ENCODE measurements at places on chromosomes 16 and 17.

GRCh38 chr17:30290077-30290476 lies 1.7 kb downstream of the BLMH start:
- DNase-seq: no peak

GRCh38 chr16:22219389-22220068 lies 13.5 kb downstream of the EEF2K start:
- no peak for DNase-seq

DNA sequence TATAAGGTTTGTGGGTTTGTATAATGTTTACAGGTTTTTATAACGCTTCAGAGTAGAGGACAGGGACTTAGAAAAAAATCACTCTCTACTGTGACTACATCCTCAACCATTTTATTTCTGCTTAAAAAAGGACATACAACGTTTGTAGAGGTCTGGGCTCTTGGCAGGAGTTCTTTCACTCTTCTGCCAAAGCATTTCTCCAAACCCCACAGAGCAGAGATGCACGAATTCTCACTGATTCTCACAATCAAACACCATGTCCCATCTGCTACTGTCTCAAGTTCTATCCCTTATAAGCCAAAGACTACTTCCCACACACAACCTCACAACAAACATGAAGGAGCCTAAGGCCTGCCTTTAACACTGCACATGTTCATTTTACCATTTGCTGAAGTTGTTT lies 7.0 kb upstream of the ANKFY1 start:
- DNase-seq: no peak

DNA sequence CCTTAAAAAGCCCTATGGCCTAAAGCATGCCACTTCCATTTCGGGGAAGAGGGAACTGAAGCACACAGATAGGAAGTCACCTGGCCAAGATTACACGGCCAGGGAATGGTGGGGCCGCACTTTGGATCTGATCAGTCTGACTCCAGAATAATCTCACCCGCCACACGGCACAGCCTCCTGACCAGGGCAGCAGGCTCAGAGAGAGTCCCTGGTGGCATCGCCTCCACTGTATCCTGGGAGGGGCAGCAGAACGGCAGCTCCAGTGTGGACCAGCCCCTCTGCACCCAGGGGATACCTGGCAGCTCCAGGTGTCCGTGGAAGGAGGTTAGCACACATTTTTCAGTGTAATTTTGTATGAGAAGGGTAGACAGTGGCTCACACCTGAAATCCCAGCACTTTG lies 35.5 kb downstream of the VAC14 start:
- no peak for DNase-seq

DNA sequence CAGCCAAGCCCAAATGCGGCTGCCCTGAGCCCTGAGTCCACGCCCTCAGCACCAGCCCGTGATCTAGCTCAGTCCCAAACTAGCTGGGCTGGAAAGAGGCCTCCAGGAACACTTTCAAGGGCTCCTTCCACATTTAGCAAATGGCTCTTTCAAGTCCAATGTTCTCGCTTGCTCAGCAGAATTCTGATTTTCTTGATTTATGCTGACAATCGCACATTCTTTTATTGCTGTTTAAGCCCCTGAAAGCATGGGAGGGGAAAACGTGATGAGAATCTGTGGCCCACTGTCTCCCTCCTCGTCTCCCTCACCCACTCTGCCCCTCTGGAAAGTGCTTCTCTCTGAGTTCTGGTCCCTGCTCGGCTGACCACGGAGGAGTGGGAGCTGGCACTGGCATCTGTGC lies 293.8 kb downstream of the FOXL1 start:
- no peak for DNase-seq

- no peak for DNase-seq
Observed at GRCh38 chr17:81350320-81350890, 44.9 kb upstream of the BAHCC1 start.

- DNase-seq: no peak
Observed at GRCh38 chr16:49854796-49855203, 1.1 kb downstream of the ZNF423 start.

DNA sequence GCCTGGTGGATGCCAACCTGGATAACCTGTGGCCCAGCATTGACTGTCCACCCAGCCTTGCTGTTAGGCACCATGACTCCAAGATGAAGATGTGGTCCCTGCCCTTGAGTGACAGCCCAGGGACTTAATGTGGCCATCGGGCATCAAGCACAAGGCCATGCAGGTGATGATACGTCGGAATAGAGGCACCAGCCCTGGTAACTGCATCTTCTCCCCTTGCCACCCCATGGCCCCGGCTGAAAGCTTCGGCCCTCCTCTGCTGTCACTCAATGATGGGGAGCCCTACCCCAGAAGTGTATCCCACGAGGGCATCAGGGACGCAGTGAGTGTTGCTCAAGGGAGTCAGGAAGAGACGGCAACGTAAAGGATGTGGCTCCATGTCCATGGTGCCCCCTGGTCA lies 2.0 kb downstream of the NT5C start:
- DNase-seq: no peak

GRCh38 chr17:50194140-50194933 lies 7.1 kb downstream of the COL1A1 start:
- no peak for DNase-seq

- no peak for DNase-seq
Observed at GRCh38 chr16:88130681-88131080, 179.4 kb downstream of the BANP start.

- no peak for DNase-seq
Observed at GRCh38 chr17:74020522-74020921, 183.0 kb upstream of the RPL38 start.

DNA sequence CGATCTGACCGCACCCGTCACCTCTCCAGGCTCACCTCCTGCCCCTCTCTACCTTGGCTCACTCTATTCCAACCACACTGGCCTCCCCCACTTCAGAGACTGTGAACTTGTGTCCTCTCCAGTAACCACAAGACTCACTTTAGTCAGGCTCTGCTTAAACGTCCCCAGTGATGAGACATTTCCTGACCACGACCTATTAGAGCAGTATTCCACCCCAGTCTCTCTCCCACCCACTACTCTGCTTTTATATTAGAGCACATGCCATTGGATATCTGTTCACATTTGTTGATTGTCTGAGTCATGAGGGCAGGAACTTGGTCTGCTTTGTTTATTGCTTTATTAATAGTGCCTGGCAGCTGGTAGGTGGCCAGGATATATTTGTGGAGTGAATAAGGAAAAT lies 20.1 kb downstream of the COX11 start:
- no peak for DNase-seq

- peak; percentile 77 for DNase-seq
Observed at GRCh38 chr16:57023541-57024249, 34.3 kb downstream of the NLRC5 start.

DNA sequence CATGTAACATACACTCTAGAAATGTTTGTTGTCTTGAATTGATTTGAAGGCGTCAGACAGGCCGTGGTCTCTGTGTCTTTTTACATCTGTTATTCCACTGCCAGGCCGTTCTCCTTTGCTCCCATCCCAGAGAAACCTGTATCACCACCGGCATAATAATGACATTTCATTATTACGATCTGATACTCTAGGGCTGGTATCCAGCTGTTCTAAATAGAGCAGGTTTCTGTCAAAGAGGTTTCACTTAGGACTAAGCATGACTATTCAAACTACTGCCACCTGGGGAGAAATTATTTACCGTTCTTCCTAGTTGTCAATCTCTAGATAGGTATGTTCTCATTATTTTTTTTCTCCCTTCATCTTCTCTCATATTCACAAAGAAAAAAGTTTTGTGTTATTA lies 1016.2 kb upstream of the EEF2KMT start:
- DNase-seq: no peak

GRCh38 chr17:60941028-60941427 lies 263.4 kb downstream of the BCAS3 start:
- no peak for DNase-seq

DNA sequence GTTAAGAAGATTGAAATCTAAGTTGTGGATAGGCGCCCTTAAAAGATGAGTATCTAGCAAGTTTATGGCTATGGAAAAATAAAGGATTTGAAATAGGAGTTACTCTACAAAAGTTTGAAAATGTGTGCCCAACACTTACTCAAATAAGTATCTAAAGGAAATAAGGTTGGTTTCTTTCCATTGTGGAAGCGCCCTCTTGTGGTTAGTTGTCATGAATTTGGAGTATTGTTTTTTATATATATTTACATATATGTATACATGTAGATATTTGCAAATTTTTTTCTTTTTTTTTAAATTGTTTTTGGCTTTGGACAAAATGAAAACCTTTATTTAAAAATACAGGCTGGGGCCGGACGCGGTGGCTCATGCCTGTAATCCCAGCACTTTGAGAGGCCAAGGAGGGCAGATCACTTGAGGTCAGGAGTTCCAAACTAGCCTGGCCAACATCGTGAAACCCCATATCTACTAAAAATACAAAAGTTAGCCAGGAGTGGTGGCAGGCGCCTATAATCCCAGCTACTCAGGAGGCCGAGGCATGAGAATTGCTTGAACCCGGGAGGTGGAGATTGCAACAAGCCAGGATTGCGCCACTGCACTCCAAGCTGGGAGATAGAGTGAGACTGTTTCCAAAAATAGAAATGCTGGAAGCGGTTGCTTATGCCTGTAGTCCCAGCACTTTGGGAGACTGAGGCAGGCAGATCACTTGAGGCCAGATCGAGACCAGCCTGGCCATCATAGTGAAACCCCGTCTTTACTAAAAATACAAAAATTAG lies 24.0 kb upstream of the VPS4A start:
- DNase-seq: peak; percentile 72

DNA sequence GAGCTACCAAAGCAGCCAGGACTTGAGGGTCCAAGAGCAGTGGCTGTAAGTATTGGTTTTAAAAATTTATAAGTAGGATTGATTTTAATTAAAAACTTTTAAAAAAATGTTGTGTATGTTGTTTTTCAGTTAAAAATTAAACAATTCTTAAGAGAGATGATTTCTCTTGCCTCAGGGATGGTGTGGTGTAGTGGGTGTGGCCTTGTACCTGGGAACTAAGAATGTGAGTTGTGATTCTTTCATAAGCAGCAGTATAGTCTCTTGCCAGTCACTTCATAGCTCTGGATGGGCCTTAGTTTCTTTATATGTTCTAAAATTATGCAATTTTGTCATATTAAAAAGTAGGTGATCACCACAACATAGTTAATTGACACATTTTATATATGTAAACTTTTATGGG lies 99.5 kb downstream of the FTO start:
- DNase-seq: no peak

DNA sequence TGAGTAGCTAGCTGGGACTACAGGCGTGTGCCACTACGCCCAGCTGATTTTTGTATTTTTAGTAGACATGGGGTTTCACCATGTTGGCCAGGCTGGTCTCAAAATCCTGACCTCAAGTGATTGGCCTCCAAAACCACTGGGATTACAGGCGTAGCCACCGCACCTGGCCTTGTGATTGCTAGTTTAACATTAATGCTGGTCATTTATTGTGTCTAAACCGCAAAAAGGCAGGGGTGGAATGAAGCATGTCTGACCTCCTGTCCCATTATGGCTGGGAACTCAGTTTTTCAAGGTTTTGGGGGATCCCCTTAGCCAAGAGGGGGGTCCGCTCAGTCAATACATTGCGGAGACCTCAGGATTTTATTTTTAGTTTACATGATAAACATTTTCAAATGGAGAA lies 10.7 kb upstream of the CNGB1 start:
- no peak for DNase-seq

GRCh38 chr17:3682033-3682432 lies 13.4 kb downstream of the EMC6 start:
- DNase-seq: no peak

- no peak for DNase-seq
Observed at GRCh38 chr17:51257150-51258081, 2.4 kb downstream of the MBTD1 start.

All from CD4-positive, alpha-beta T cell treated with Interleukin-1 beta for 1 hour (primary cell).